H4 (cell line): ENCODE measurements at places on chromosomes 6 and 20. TPM values are rescaled to one million over a fixed set of nuclear protein-coding genes. Genes with fewer than 3 reads are reported as not detected.
A peak's percentile ranks its signal among the peaks of the same experiment; 100 is the strongest.

DNA sequence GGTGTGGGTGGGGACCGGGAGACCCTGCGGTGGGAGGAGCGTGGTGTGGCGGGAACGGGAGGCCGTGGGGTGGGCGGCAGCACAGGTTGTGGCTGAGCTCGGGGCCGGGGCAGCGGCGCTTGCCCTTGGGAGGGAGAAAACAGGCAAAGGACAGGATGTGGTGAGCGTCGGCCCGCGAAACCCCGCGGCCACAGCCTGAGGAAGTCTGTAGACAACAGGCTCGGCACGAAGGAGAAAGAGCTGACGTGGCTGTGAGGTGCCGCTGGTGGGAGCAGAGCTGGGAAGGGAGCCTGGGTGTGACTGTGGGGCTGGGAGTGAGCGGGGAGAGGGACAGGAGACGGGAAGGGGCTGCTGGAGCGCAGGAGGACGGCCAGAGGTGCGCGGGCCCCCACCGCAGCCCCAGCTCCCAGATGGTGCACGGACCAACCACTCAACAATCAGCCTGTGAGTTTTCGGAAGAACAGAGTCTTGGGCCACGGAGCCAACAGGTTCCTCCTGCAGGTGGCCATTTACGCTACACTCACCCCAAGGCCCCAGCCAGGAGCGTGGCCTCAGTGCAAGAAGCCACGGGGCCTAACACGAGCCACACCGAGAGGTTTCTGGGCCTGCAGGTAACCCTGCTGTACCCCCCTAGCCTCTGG lies 202.8 kb downstream of the DLL1 start:
- DNase-seq, result peak; percentile 12

GRCh38 chr20:9440892-9441291 lies 73.5 kb upstream of the LAMP5 start:
- DNase-seq, result no peak

- DNase-seq, result no peak
Measured at GRCh38 chr6:3292431-3293197, 33.9 kb downstream of the PSMG4 start.

GRCh38 chr6:115570331-115570730 lies 490.4 kb downstream of the FRK start:
- peak; percentile 25 for DNase-seq

GRCh38 chr6:28206928-28207509 lies 18.1 kb upstream of the ZSCAN9 start:
- no peak for DNase-seq

DNA sequence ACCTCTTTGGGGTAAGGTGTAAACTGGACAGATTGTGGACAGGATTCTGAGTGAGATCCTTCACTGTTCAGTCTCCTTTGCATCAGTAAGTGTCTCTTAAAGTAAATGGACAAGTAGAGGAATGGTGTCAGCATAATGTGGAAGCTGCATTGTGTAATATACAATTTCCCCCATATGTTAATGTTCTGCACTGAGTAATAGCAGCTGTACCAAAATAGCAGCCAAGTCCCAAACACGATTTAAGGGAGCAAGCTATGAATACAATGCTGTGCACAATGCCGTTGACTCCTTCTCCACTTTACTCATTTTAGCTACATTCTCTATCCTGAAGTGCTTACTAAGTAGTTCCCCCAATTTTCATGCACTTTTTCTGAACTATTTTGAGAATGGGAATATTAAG lies 21.1 kb upstream of the TRIM26 start:
- no peak for DNase-seq

GRCh38 chr6:167826230-167826895 lies 348 bp upstream of the AFDN start:
- DNase-seq, result peak; percentile 21

DNA sequence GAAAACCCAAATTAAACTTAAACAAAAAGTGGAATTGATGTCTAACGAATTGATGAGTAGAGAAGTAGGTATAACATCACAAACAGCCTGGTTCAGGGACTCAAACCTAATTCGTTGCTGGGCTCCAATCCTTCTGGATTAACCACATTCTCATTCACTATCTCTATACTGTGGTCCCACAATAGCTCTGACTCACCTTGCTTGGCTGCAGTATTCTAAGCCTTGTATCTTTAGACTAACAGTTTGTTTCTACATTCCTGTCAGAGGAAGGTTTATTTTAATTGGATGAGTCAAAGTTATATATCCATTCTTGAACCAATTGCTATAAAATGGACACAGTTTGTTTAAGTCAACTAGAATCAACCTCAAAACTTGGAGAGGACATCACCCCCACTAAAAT lies 530.5 kb upstream of the PTCHD4 start:
- DNase-seq, result peak; percentile 62

DNA sequence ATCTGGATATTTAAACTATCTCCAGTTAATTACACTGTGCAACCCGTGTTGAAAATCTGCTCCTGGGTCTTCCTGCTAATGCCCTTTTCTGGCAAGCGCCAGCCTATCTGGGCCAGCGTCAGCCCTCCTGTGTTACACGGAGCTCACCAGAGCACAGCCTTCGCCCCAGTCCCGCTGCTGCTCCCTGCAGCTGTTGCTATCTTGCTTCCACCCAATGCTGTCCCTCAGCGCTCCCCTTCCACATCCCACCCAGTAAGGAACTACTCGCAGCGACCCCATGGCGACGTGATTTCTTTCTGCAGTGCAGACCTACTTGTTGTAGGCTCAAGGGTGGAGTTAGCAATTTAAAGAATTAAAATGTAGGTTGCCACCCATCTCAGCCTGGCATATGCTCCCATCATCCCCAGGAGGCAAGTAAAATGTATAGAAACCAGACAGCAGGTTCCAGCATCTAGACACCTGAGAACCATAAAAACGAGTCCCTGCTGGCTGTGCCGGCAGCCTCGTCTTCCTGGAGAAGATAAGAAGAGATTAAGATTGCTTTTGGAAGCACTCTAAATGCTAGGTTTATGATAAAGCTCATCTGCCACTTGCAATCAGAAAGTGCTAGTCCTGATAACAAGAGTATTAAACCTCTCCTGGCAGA lies 254.3 kb upstream of the FOXQ1 start:
- DNase-seq, result no peak

DNA sequence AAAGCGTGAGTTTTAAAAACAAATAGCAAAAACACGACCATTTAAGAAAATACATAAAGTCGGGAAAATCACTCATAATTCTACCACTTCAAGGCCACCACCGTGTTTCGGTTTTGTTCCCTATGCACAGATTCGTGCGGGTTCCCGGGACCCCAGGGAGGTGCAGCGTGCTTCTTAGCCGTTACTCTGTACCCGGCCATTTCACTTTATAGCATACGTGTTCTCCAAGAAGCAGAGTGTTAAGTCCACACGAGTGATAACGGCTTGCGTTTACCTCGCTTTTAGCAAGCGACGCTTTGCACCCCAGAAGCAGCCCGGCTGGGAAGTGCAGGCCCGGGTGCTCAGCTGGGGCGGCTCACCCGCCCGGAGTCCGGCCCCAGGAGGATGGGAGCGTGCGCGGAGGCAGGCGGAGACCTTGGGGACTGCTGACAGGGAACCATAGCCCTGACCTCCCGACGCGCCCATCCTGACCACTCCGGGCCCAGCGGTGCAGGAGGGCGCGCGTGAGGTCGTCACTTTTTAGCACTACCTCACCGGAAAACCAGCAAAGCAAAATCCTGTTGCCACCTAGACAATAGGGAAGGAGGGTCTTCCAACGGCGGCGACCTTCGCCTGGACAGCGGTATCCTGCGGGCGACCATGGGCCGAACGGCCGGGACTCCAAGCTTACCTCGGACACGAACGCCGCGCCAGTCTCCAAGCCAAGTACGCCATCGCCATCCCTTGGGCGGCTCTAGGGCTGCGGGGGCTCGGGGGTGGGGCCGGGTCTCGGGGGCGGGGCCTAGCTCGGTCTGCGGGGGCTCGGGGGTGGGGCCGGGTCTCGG lies at the start of gene ECI2:
TSS of gene ECI2 (minus strand) at position 735 of the 824 bp plus-strand sequence. CDS start at position 720, 15 bp downstream.
- DNase-seq, result peak; percentile 57

- no peak for DNase-seq
Measured at GRCh38 chr20:17466641-17467040, 64.5 kb downstream of the BFSP1 start.

- no peak for DNase-seq
Measured at GRCh38 chr20:18999086-18999485, 185.5 kb downstream of the SCP2D1 start.

DNA sequence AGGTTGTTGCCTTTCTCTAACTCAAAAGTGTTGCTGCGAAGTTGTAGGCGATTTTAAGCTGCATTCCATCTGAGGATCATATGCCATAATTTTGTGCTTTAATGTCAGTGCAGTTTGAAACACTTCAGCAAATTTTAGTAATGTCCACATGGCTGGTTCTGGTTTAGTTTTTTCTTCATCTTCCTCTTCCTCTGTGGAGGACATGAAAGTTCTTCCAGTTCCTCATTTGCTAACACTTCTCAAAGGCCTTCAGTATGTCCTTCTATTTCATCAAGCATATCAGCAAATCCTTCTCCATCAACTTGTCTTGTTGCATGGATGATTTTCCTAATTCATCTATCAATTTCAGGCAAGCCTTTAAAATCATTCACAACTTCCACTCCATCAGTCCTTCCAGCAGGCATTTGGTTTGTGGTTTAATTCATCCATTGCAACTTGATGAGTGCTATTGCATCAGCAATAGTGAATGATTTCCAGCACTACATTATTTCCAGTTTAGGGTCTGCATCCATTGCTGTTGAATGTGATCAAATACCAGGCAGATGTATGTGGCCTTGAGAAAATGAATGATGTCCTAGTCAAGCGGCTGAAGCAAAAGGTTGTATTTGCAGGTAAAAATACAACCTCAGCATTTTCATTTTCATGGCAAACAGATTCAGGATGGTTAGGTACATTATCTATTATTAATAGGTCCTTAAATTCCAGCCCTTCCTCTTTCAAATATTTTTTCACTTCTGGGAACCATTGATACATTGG lies 20.2 kb downstream of the SHLD1 start:
- no peak for DNase-seq

GRCh38 chr6:90547991-90548390 lies 38.9 kb downstream of the MAP3K7 start:
- no peak for DNase-seq

DNA sequence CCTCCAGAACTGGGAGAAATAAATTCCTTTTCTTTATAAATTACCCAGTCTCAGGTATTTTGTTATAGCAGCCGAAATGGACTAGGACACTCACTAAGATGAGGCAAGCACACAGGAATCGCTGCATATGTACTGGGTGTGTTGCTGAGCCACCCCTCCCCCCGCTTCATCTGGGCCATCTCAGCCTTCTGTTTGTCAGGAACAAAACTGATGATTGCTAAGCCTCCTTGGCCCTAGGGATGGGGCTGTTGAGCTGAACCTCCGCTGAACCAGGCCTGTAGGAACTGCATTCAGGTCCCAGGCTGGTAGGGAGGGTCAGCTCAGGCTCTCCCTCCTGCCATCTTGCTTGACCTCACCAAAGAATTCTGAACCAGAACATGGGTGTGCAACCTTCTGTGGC lies 108.6 kb downstream of the MAP3K7 start:
- no peak for DNase-seq

- no peak for DNase-seq
Measured at GRCh38 chr20:50226093-50226974, 35.7 kb downstream of the CEBPB start.

GRCh38 chr6:4153514-4153985 lies 18.2 kb upstream of the ECI2 start:
- DNase-seq, result no peak

DNA sequence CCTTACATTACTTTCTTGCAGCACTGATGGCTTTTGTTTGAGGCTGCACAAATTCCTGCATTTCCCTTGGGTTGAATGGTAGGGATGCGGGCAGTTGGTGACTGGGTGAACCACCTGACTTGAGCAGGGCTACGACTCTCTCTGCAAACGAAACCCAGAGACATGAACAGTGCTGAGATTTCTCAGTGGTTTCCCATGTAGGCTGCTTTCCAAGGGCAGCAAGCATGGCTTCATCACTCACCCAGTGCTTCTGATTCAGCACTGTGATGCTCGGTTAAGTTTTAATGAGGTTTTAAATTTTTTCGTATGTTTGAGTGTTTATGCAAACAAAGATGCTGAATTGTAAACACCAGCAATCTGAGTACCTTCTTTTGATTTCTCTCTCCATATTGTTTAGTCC lies 127.2 kb downstream of the MTHFD1L start:
- DNase-seq, result no peak

DNA sequence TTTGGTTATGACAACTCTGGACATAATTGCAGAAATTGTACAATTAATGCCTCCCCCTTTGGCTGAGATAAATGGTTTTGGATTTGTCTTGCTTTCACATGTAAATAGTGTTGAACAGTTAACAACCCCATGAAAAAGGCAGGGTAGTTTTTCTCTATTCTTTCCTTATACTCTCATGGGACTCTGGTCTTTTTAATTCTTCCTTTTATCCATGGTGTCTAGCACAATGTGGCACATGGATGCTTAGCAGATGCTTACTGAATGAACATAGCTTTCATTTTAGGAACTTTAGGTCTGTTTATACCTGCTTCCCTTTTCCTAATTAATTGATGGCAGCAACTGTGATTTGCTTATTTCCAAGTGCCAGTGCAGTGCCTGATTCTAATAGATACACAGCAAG lies 75.6 kb downstream of the NCOA3 start:
- no peak for DNase-seq

DNA sequence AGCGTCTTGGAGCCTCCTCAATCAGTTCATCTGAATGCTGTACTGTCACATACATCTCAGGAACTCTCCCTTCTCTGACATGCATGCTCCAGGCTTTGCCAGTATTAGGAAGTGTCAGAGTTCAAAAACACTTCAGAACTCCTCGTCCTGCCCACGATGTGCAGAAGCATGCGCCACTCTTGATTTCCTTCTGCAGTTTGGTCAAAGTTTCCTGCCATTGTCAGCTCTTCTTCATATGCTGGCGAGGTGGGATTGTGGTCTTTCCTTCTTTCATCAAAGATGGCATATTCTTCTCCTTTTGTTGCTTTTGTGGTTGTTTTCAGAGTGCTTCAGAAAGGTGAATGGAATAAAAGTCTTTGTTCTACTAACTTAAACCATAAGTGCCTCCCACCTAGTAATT lies 21.0 kb downstream of the SLC13A3 start:
- no peak for DNase-seq

- peak; percentile 57 for DNase-seq
Measured at GRCh38 chr20:58875541-58876134, 23.1 kb downstream of the GNAS start.

Gene FOXA2
- 0.80 and 1.6 TPM in 2 replicates for total RNA-seq

Gene BPIFB4
- not detected in 2 replicates for total RNA-seq

Gene MYLK4
- total RNA-seq, result 0.10 and 0.48 TPM in 2 replicates

Gene TTLL9
- 0.27 TPM in 1 of 2 replicates, not detected in the other for total RNA-seq
